ENCODE measurements at places on chromosomes 2 and 18.

- no peak for DNase-seq
These were observed 159.4 kb downstream of the COPS8 start for GRCh38 chr2:237244976-237245646.

GRCh38 chr18:58078889-58079573 is 35.0 kb downstream of the NEDD4L start:
- no peak for DNase-seq

DNA sequence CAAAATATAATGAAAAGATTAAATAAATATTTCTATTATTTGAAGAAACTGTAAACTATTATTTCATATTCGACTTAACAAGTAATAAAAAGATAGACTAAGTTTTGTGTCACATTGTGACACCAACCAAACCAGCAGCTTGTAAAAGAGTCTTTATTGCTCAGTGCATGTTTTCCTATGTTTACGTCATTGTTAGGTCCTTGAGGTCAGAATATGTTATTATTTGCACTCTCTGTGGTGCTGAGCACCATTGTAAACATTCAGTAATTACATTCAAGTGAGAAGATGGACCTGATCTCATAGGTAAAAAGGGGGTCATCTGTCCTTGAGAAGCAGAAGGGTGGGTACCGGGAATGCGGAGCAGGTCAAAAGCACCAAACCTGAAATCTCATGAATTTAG is 1999.1 kb upstream of the CELF4 start:
- no peak for DNase-seq

GRCh38 chr18:27109451-27109850 is 75.7 kb downstream of the CHST9 start:
- DNase-seq, result no peak

DNA sequence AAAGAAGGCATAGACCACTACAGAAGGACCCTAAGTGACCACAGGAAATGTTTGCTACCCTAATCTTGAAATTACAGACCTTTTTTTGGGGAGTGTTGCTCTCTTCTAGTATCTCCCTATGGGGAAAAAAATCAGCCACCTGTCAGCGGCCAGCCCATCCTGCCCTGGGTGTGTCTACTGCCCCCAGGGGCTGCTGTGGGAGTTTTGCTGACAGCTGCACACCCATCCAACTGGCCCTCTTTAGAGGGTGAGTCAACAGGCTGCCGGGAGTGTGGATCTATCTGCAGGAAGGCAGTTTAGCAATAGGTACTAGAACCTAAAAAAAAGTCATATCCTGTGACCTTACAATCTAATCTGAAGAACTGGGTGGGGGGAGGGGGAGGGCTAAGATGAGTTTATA is 796 bp upstream of the DYSF start:
- DNase-seq, result peak; percentile 32

GRCh38 chr18:22847392-22847791 is 85.7 kb upstream of the RBBP8 start:
- no peak for DNase-seq

GRCh38 chr2:118686346-118686745 is 161.1 kb downstream of the EN1 start:
- no peak for DNase-seq

- no peak for DNase-seq
These were observed 419.2 kb upstream of the CYRIA start for GRCh38 chr2:17084877-17085276.
